Progenitor cell of endocrine pancreas (in vitro differentiated cells): ENCODE measurements at places on chromosomes 7 and 10. TPM values are rescaled to one million over a fixed set of nuclear protein-coding genes. Genes with fewer than 3 reads are reported as not detected.

PALD1 gene
- 1.2 and 1.4 TPM in 2 replicates for total RNA-seq

MYO3A gene
- 16.0 and 18.0 TPM in 2 replicates for total RNA-seq

STARD3NL gene
- 57.5 and 61.1 TPM in 2 replicates for total RNA-seq

MET gene
- 44.4 and 46.0 TPM in 2 replicates for total RNA-seq

DNA sequence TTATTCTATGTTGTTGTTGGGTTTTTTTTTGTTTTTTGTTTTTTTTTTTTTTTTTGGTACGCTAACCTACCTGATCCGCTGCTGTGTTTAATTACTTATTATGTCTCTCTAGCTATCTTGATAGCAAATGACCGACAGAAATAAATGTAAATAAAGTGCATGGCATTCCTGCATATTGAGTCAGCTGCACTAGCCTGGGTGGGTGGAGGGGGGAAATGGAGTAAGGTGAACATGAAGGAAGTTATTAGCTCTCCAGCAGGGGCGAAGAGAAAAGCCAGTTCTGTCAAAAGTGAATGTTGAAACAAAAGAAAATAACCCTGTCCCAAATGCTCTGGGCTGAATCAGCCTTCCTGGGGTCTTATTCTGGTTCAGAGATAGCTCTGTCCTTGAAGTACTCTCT is 210.7 kb upstream of the MDFIC start:
- no peak for DNase-seq

GPR158 gene
- 0.10 and 0.11 TPM in 2 replicates for total RNA-seq

DNA sequence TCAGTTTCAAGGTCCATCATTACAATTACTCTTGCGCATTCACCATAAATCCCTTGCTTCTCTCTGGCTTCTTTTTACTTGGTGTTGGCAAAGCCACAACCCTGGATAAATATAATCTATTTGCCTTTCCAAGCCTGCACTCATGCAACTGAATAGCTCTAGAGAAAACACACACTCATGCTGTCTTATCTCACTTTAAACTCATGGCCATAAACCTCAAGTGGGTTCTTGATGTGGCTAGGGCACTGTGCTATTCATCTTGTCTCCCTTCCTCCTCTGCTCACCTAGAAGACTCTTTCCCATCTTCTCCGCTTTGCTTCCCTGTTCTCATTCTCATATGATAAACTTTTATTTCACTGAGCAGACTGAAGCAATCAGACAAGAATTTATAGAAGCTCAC is 165.4 kb upstream of the MTPN start:
- no peak for DNase-seq

GRCh38 chr7:33961948-33962347 is 56.6 kb downstream of the BMPER start:
- DNase-seq: no peak

HTR5A gene
- total RNA-seq: not detected in 2 replicates

DNA sequence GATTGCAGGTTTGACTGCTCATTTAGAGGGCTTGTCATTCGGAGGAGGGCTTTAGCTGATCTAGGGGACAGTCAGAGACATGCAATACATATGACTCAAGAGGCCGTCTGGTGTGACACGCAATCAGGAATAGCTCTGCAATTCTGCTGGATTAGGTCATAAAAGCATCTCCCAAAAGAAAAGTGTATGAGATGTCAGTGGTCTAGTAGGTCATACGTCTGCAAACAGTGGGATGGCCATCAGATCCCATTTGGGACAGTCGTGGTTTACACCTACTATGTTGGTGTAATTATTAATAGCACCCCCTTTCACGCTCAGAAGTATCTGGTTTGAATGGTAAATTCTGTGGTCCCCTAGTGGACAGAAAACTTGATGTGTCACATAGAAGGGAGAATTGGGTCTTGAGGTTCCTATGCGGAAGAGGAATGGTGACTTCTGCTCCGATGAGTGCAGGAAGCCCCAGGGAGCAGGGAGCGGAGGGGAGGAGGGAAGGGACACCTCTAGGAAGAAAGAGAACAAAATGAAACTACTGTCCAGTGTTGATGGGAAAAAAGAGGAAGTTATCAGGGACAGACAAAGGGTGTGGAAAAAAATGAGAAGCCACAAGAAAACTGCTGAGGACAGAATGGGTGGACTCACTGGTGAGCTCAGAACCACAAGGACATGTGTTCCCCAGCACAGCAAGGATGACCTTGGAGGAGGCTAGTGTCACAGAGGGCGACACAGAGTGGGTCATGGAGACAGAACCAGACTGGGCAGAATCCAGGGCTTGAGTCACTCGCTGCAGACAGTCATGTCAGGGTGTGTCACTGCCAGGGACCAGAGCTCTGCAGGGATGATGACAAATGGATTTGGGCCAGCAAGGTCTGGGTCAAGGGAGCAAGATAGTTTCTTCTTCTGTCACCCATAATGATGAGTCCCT is 59.9 kb downstream of the MAP3K8 start:
- DNase-seq: no peak

DNA sequence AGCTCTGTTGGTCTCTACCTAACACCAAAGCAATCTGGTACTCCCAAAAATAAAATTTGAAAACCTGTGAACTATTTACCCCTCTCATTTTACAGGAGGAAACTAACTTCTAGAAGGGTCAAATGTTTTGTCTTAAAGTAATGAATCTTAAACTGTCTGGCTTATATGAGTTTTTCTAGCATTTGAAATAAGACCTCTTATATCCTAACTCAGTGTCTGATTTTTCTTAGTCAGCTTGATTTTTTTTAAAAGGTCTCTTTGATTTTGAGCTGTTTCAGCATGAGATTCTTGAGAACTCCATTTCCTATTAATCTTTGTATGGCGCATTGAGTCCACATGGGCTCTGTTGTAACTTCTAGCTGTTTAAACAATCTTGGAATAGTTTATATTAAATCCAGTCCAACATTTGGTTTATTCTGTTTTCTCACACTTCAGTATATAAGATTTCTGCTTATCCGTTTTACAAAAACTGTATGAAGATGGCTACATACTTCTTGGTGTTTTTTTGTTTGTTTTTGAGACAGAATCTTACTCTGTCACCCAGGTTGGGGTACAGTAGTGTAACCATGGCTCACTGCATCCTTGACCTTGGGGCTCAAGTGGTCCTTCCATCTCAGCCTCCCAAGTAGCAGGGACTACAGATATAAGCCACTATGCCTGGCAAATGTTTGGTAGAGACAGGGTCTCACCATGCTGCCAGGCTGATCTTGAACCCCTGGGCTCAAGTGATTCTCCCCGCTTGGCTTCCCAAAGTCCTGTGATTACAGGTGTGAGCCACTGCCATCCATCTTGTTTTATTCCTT is 91.1 kb downstream of the PPP1R9A start:
- no peak for DNase-seq

DNA sequence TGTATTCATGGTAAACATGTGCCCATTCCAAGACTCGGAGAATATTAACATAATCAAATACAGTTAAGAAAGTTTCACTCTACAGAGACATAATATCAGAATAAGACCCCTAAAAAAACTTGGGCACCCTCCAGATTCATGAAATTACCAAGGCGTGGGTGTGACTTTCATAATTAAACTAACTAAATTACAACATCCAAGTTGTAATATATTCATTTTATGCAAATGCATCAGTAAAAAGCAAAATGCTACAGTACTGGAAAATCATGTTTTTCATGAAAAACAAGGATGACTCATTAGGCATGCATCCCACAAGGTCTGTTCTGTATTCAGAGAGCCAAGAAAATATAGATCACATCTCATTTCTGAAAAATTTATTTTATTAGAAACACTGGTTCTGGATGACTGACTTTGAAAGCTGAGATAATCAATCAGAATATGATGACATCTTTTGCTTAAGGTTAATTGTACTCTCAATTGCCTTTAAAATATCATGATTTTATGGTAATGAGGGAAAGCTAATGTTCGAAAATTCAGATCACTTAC is 248.8 kb upstream of the SMIM30 start:
- DNase-seq: no peak

LIPJ gene
- not detected in 2 replicates for total RNA-seq

NANOS1 gene
- 2.7 and 3.5 TPM in 2 replicates for total RNA-seq

DNA sequence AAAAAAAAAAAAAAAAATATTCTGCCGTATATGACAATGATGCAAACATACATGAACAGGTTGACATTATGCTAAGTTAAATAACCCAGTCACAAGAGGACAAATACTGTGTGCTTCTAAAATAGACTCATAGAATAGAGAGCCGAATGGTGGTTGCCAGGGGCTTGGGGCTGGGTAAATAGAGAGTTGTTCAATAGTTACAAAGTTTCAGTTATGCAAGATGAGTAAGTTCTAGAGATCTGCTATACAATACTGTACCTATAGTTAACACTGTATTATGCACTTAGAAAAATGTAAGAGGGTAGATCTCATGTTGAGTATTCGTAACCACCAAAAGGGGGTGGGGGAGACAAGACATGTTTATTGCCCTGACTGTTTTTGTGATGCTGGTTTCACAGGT is 77.1 kb upstream of the GNAI1 start:
- DNase-seq: no peak

DNA sequence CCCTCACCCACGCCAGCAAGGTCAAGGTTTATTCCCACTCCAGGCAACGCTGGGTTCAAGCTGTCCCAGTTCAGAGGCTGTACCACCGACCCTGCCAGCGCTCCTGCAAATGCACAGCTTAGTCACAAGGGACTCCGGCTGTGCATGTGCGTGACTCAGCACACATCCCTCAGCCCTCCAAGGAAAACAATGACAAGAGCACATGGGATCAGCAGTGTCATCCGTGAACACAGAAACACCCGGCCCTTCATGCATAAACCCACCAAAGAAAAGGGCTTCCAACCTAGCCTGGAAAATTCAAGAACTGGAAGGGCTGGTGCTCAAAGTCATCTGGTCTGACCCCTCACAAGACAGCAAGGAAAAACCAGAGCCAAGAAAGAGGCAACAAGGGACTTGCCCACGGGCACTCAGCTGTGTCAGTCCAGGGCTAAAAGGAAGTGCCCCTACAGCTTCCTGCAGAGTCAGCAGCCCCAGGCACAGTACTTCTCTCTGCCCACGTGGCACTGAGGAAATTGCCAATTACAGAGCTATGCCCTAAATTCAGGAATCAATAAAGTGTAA is 106.1 kb downstream of the KCNMA1 start:
- no peak for DNase-seq

- DNase-seq: no peak
Measured at GRCh38 chr7:127938588-127938987, 92.6 kb downstream of the LRRC4 start.

PTPRE gene
- 1.9 and 2.4 TPM in 2 replicates for total RNA-seq

DNA sequence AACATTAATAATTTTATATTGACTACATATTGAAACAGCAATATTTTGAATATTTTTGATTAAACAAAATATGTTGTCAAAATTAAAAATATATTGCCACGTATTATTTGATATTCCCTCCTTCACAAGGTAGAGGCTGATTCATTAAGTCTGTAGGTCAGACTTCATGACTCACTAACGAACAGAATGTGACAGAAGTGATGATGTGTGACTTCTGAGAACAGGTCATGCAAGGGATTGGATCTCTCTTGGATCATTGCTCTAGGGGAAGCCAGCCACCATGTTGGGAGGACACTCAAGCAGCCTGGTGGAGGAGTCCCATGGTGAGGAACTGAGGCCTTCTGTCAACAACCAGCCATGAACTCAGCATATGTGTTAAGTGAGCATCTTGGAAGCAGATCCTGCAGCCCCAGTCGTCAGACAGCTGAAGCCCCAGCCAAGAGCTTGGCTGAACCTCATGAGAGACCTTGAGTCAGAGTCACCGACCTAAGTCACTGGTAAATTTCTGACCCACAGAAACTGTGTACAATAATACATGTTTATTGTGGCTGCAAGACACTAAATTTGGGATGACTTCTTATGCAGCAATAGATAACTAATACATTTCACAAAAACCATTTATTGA is 66.6 kb downstream of the HTR5A start:
- no peak for DNase-seq

GRCh38 chr7:158595068-158595467 is 7.4 kb upstream of the PTPRN2 start:
- DNase-seq: no peak

DNA sequence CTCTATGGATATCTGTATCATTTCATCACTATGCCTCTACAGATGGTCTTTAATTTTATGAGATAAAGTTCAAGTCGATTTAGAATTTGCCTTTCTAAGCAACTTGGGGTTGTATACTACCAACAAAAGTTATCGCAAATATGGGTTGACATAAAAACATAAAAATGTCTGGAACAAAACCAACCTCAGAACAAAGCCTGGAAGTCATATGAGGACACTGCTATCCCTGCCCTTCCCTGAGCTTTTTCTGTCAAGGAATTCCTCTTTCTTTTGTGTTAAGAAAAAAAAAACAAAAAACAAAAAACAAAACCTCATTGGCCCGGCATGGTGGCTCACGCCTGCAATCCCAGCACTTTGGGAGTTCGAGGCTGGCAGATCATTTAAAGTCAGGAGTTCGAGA is 319.3 kb downstream of the CAMK1D start:
- no peak for DNase-seq

- no peak for DNase-seq
Measured at GRCh38 chr7:86222806-86223205, 420.9 kb upstream of the GRM3 start.

DNA sequence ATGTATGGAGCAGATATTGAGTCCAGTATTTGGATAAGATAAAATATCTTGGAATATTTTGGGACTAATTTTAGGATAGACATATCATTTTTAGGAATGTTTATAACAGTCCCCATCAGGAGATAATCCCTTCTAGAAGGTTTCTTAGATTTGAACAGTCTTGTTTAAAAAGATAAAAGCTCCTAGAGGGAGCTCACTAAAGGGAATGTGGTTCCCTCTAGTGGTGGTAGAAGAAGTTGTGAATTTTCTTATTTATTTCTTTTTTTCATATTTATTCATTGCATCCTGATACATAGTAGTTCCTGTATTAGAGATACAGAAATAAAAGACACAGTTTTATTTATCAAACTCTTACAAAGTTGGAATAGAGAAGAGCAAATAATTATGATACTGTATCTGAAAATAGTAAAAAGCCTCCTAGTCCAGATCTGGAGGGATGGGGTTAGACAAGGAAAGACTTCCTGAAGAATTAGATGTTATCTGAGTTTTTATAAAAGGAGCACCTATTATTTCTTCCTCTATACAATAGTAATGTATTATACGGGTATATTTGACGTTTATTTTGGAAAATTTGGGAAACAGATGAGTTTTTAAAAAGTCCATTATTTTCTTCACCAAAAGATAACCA is 24.5 kb upstream of the KLF14 start:
- no peak for DNase-seq

GRCh38 chr10:44465401-44466115 is 80.7 kb upstream of the CXCL12 start:
- DNase-seq: no peak
